ENCODE measurements at places on chromosomes 16 and 17. TPM values are rescaled to one million over a fixed set of nuclear protein-coding genes. Genes with fewer than 3 reads are reported as not detected.

The GCGR gene
- not detected for total RNA-seq

GRCh38 chr16:24748242-24748641 lies 18.8 kb downstream of the TNRC6A start:
- DNase-seq = no peak

GRCh38 chr17:65542067-65542466 lies 19.4 kb downstream of the AXIN2 start:
- no peak for DNase-seq

The TLCD1 gene
- total RNA-seq = 1.7 TPM

GRCh38 chr16:4052096-4052495 lies 64.1 kb downstream of the ADCY9 start:
- DNase-seq = no peak

The TLCD2 gene
- total RNA-seq = 3.8 TPM

The KRT40 gene
- not detected for total RNA-seq

The GFER gene
- total RNA-seq = 7.7 TPM

DNA sequence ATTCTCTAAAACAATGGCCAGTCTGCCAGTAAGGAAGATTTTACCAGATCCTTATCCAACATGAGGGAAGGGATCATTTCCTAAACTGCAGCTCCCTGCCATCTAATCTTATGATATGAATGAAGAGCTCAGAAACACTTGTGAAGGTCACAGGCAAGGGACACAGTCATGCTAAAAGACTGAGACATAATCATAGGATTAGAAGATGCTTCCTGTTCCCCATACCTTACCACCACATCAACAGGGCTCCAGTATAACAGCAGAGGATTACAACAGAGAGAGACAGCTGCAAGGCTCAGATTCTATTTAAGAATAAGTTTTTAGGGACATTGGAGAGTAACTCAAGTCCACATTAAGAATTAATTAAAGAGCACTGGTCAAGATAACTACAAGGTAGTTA lies 93.3 kb downstream of the BRIP1 start:
- no peak for DNase-seq

GRCh38 chr17:10628756-10629155 lies 28.4 kb downstream of the MYH3 start:
- no peak for DNase-seq

DNA sequence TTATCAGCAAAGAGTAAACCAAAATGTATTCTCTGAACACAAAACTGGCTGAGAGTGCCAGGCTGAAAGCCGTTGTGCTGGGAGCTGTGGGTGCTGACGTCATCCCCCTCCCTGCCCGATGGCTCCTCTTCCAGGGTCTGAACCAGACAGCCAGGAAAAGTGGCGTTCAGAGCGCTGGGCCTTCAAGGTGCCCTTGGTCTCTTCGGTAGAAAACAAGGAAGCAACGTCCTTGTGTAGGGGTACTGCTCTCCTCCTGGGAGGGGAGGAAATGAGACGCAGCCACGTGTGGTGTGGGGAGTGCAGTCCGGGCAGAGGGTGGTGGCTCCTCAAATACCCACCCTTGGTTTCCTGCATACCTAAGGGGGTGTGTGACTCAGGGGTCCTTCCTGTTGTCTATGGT lies 394.7 kb downstream of the SEC14L1 start:
- no peak for DNase-seq

DNA sequence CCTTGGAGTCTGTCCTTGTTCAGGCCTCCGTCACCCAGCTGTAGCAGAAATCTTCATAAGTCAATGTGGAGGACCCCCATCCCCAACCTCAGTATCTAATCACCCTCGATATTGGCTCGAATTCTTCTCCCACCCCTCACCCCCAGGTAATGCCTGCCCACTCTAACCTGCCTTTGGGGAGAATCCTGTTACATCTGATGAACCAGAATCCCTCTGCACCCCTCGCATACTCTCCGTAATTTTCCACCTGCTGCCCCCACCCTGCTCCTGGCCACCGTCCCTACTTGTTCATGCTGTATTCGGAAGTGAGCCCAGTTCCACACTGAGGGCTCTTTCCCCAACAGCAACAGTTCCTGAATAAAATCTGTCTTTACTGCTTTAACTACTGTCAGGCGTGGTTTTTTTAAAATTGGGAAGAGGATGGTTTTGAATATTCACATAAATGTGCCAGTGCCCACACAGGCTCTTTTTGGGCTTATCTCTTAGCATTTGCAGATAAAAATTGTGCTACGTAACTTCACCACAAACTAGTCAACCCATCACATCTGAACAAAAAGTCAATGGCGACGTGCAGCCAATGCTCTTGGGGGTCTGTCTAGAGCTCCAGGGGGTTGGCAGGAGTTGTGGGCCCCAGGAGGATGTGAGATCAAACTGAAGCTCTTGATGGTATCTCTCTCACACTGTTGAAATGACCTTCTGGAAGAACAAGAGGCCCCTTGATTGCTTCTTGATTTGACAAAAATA lies 73.7 kb downstream of the NETO2 start:
- DNase-seq = no peak

GRCh38 chr16:24534620-24535019 lies 4.7 kb upstream of the RBBP6 start:
- DNase-seq = no peak

- DNase-seq = no peak
Measured at GRCh38 chr16:67546091-67546501, 16.2 kb upstream of the CTCF start.

DNA sequence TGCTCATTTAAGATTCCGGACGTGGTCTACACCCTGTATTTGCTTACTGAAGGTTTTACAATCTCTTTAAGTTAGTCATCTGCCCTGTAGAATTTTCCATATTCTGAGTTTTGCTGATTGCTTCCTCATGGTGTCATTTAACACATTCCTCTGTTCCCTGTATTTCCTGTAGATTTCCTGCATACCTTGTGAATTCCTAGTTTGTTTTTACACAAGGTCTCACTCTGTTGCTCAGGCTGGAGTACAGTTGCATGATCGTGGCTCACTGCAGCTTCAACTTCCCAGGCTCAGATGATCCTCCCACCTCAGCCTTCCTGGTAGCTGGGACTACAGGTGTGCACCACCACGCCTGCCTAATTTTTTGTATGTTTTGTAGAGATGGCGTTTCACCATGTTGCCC lies 66.8 kb downstream of the CMIP start:
- DNase-seq = no peak

DNA sequence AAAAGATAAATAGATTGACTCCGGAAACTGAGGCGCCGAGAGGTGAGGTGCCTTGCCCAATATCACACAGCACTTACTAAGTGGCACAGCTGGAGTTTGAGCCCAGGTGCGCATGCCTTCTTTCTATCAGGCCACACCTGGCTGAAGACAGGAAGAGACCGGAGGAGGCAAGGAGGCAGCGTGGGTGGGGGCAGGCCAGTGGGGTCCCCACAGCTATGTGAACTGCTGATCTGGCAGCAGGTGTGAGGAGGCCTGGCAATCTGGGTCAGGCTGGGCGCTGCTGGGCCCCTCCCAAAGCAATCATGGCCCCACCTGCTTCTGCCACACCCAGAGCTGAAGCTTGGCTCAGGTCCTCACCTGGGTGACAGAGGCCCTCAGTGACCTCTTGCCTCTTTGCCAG lies 1.9 kb upstream of the GDPD3 start:
- no peak for DNase-seq

GRCh38 chr16:6524501-6524900 lies 808.1 kb upstream of the RBFOX1 start:
- no peak for DNase-seq

GRCh38 chr16:49274591-49274990 lies 7.0 kb downstream of the CBLN1 start:
- no peak for DNase-seq

DNA sequence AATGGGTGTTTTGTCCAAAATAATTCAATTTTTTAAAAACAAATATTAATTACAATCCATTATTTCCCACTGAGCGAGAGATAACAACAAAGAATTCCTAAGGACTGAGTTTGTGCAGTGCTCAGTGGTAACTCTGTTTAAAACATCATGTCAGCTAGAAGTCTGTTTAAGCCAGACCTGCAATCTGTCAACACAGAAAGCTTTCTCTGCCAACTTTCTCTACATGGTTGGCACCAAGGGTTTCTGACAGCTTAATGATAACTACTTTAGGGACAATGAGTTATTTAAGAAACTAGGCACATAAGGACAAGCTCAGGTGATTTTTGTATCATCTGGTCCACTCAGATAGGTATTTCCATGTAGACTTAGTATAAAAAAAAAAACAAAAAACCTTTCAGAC lies 81.8 kb downstream of the WDR59 start:
- no peak for DNase-seq

- DNase-seq = no peak
Measured at GRCh38 chr16:85098565-85098964, 13.7 kb downstream of the CIBAR2 start.

- DNase-seq = no peak
Measured at GRCh38 chr16:22938647-22939046, 124.7 kb downstream of the HS3ST2 start.

The MT3 gene
- total RNA-seq = 1.1 TPM

GRCh38 chr16:596736-597060 lies 6.8 kb downstream of the RAB40C start:
- DNase-seq = no peak

- DNase-seq = peak; percentile 13
Measured at GRCh38 chr16:25014500-25015147, 545 bp downstream of the ARHGAP17 start.

DNA sequence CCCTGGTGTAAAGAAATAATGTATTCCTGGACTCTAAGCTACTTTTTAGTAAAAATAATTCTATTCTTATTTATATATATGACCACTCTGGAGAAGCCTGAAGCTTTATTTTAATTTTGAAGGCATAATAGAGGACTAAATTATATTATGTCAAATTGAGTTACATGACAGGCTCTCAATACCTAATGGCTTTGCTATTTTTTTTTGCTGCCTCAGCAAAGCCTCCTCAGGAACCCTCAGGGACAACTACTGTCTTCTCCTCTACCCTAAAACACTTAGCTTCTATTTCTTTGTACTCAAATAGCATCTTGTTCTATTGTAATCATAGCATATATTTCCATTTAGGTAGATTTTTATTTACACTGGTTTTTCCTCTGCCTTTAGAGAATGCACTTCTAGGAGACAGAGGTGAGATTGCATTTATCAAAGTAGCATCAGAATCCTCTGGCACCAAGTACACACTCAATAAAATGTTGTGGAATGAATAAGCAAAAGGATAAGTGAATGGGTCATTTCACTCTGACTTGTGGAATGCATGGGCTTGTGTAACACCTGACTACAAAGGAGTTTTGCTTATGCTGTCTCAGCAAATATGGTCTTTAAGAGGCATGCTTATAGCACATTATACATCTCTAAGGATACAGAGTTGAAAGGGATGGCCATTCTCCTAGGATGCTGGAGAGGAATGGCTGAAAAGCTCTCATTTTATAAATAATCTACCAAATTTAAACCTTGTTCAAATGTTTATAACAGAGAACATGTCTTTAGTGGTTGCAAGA lies 605.2 kb downstream of the KCNJ2 start:
- DNase-seq = no peak

The FGF11 gene
- 2.1 TPM for total RNA-seq

DNA sequence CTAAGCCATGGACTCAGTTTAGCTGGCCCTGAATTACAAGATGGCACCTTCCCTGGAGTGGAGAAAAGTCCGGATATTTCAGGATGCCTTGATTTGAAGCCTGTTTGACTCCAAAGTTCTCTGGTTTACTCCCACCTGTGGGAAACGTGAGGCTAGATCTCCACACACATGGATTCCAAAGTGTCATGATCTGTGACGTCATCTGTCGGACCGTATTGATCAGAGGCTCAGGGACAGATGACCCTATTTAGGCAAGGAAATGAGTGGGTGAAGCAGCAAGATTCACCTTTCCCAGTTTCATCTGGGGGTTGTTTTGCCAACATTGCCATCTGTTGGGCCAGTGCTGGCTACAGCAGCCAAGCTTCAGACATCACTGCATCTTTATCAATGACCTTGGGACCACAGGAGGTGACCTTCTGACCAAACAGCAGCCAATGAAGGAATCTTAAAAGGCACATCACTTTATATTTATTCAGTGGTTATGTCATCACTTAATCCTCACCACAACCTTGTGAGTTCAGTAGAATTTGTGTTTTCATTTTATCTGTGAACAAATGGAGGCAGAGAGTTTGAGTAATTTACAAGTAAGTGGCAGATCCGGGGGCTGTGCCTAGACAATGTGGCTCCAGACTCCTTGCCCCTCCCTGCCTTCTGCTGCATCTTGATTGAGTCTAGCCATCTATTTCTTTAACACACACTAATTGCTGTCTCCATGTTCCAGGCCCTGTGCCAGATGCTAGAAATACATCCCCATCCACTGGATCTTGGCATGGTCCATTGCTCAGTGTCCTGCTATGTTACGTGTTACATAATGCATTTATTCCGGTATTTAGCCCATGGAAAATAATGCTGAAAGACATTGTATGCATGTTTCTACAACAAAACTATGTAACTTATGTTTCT lies 1.5 kb upstream of the CDH13 start:
- DNase-seq = no peak

DNA sequence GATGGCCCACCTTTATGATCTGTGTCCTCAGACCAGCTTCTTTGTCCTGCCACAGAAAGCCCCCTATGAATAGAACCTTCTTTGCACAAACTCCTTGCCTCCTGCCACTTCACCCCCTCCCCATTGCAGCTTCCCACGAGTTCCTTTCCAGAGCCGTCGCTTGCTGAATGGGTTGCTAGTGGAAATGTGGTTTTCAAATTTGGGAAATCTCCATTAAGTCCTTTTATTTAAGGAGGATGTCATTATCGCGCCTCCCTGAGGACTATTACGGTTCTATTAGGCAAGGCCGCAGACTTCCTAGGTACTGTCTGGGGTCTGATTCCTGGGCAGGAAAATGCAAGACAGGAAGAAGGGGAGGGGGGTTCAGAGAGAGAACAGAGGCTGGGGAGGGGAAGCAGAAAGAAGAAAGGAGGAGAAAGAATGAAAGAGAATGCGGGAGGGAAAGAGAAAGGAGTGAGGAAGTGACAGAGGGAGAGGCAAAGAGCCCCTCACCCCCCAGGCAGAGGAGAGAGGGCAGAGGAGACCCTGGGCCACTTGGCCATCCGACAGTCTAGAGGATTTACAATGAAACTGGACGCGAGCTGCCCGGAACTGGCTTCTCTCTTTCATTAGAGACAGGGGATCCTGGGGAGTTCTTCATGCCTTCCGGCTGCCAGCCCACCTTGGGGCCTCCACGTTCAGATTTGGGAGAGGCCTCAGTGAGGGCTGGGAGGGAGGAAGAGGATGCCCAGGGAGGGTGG lies 31.7 kb upstream of the ETV4 start:
- DNase-seq = no peak

DNA sequence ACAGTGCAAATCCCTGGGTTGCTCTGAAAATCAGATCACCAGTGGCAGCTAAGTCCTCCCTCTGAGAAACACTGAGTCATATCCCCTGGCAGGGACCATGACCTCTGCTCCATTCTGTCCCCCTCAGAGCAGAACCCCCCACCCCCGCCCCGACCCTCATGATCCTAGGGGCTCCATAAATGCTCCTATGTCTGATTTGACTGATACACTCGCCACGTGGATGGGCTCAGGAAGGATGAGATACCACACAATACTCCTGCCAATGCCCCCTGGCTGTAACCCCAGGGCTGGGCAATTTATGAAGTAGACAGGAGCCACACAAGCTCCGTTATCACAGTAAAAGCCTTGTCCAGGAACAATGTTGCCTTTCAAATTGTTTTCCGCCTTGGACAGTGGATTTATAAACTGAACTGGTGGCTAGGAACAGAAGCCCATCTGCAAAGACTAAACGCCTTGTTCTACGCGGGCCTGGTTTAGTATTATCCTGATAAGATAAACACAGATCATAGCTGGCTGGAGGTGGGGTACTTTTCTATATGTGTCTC lies 394.8 kb downstream of the SLC39A11 start:
- no peak for DNase-seq
